Kidney capillary endothelial cell (primary cell): ENCODE measurements at places on chromosomes 6 and 20.

- no peak for DNase-seq
Measured at GRCh38 chr6:124478906-124479305, 483.3 kb upstream of the RNF217 start.

- no peak for DNase-seq
Measured at GRCh38 chr6:163895162-163895561, 480.6 kb downstream of the QKI start.

DNA sequence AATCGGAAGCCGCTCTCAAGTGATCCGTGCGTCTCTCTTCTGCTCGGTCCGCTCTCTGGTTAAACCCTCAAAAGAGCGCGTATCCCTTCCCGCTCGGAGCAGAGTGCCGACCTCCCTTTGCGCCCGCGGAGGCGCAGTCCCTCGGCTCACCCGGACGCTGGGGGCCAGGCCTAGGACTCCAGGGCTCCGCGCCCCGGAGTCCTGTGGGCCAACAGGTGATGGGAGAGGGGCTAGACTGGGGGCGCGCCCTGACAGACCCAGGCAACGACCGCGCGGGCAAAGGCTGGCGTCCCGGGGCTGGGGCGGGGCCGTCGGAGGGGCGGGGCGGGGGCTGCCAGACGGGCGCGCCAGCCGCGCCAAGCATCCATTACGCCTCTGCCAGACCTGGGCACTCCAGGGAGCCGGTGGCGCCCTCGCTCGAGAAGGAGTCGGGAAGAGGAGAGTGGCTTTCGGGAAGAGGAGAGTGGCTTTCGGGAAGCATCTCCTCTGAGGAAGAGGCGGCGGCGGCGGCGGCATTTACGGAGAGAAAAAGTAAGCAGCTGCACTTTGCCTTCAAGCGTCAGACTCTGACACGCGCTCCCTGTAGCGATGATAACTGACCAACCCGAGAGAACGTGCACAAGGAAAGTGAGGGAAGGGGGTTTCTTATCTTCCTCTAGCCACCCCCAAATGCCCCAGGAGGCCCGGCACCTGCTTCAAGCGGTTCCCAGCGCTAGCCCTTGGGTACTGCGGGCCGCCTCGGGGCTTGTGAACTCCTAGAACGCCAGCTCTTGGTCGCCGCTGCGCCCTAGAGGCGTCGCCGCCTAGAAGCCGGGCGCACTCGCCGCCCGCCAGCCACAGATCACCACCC is 2.6 kb downstream of the EPHA7 start:
- peak; percentile 40 for DNase-seq

DNA sequence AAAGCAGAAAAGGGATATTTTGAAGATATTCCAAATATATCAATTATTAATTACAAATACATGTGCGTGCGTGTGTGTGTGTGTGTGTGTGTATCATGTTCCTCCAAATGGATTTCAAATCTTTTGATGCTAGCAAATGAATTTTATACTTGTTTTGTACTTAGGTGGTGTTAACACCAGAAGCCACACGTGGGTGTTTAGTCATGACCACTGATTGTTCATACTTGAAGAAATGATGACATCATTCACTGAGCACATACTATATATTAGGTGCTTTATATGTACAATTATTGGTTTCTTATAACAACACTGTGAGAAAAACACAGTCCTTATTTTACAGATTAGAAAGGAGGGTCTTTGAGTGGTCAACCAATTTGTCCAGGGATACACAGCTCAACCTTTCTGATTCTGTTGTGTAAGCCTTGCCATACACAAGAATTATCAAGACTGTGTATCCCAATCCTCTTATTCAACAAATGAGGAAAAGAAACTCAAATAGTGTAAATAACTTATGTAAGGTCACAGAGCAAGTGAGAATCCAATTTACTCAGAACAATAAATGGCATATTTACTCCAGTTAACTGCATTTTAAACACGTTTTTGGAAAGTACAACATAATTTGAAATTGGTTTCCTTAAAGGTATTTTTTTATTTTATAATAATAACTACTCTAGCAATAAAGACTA is 88.5 kb downstream of the BCAS1 start:
- no peak for DNase-seq

- no peak for DNase-seq
Measured at GRCh38 chr6:45997875-45998506, 17.7 kb downstream of the CLIC5 start.

- no peak for DNase-seq
Measured at GRCh38 chr6:63295553-63296194, 24.1 kb downstream of the LGSN start.

- no peak for DNase-seq
Measured at GRCh38 chr20:37071481-37071911, 24.3 kb downstream of the RBL1 start.

DNA sequence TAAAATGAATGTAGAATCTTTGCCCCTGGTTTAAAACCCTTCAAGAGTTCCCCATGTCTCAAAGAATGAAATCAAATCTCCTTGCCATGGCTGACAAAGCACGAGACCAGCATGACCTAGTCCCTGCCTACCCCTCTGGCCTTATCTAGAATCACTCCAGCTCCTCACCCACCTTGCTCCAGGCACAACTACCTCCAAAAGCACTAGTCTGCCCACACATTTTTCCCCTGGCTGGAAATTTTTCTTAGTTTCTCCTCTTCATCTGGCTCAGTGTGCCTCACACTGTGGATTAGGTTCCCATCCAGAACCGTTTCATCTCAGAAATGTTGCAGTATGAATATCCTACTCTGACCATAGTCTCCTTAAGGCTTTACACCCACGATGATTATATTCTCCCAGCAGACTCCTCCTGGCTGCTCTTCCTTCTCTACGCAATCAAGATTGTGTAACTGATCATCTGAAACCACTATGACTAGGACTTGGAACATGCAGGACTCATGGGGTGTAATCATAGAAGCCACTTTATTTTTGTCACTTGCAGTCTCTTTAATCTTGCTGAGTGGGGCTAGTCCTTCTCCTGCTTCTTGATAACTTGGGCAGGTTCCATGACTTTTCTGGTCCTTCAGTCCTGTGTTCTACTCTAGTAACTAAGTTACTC is 7.8 kb upstream of the MRS2 start:
- no peak for DNase-seq

GRCh38 chr6:106300944-106301343 is 24.6 kb downstream of the ATG5 start:
- DNase-seq: peak; percentile 39

GRCh38 chr6:150527100-150527499 is 72.6 kb upstream of the PLEKHG1 start:
- DNase-seq: no peak

DNA sequence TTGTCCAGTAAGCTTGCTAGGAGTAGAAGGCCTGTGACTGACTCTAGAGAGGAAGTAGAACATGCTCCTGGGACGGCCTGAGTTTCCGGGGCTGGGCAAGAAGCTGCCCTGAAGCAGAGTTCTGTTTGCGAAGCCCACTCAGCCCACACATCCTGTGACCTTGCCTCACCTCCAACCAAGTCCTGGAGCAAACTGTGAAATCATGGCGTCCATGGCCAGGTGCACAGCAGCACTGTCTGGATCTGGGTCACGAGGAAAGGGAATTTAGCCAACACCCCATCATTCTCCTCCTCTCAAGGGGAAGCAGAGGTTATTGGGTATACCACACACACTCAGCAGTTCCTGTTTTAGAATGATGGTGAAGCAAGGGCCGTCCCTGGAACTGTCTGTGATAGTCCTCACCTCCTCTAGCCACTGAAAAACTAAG is 87.5 kb downstream of the CRYBG1 start:
- peak; percentile 26 for DNase-seq

GRCh38 chr6:154960299-154960843 is 34.7 kb upstream of the TIAM2 start:
- no peak for DNase-seq

GRCh38 chr6:18753076-18753475 is 365.9 kb downstream of the RNF144B start:
- no peak for DNase-seq

DNA sequence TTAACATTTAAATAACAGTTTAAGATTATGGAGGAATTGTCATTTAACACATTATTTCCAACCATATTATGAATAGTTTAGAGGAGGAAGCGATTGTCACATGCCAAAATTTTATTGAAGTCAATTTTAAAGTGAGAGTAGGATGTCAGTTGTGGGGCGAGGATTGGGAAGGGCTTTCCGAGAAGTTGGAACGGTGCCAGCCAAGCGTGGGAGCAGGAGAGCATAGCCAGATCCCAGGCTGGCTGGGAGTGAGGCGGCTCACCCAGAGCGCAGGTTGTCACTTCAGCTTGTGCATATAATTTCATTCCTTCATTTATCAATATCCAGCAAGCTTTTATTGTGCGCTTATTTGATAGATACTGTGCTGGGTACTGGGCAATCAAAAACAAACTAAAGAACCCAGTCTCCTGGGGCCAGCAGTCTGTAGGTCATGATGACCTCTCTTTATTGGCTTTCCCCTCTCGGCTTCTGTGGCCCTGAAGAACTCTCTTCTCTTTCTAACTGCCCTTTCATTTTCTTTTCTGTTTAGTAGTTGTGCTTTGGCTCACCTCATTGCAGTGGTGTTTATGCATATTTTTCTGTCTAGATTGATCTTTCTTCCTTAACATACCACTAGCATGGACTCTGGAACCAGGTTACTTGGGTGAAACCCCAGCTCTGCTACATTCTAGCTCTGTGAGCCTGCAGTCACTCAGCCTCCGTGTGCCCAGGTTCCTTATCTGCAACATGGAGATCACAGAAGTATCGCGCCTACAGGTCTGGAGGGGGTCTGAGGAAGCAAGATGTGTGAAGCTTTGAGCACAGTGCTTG is 6.4 kb downstream of the CEP43 start:
- DNase-seq: no peak

DNA sequence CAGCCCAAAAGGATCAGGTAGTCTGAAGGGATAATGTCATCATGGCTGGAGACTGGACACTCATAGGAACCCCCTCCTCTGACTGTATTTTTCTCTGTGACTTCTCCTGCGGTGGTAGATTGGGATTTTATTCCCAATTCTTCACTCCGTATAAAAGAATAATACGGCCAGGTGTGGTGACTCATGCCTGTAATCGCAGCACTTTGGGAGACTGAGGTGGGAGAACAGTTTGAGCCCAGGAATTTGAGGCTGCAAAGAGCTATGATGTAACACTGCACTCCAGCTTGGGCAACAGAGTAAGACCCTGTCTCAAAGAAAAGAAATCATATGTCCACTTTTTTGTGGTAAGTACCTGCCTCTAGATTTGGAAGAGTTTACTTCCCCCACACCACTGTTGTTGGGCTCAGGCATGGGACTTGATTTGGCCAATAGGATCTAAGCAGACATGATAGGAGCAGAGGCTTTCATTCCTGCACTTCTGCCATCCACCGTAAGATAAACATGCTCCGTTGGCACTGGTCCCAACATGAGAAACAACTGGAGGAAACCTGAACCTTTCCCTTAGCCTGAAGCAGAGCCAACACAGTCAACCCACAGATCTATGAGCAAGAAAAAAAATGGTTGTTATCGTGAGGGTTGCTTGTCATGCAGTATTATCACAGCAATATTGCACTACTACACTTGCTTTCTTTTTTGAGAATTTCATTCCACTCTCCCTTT is 82.0 kb downstream of the JPH2 start:
- no peak for DNase-seq
